Large intestine (tissue), 12 donors: ENCODE measurements at places on chromosomes 12 and 14.
A peak's percentile ranks its signal among the peaks of the same experiment; 100 is the strongest.

DNA sequence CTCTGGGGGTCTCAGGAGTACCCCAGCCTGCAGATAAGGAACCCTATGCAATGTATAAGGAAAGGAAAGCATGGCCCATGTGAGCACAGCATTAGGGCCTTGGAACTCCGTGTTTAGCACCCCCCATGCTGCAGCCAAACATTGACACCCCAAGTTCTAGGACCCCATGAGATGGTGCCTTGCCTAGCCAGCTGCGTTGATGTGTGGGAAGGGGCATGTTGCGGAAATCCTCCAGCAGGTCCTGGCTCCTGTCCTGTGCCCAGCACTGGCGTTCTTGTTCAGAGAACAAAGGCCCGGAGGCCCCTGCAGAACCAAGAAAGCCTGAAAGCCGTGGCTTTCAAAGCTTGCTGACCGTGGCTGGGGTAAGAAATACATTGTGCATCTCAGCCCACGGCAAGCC lies 99.4 kb upstream of the DIO3 start:
- no peak for DNase-seq

DNA sequence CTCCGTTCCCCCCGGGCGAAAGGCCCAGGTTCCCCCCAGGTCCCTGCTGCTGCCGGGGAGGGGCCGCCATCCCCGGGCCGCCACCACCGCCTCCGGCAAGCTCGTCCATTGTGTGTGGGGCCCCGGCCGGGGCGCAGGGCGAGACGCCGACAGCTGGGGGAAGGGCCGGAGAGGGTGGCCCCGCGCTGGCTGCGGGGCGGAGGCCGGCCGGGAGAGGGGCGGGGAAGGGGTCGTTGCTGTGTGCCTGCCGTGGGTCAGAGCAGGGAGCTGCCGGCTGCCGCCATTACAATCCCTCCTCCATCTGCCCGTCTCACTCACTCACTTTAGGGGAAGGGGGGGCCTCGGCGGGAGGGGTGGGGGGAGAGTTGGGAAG lies at the start of gene STRN3:
STRN3 (minus strand) TSS at position 303 of the 373 bp plus-strand sequence; CDS start at position 109, 194 bp downstream.
- no peak for DNase-seq

DNA sequence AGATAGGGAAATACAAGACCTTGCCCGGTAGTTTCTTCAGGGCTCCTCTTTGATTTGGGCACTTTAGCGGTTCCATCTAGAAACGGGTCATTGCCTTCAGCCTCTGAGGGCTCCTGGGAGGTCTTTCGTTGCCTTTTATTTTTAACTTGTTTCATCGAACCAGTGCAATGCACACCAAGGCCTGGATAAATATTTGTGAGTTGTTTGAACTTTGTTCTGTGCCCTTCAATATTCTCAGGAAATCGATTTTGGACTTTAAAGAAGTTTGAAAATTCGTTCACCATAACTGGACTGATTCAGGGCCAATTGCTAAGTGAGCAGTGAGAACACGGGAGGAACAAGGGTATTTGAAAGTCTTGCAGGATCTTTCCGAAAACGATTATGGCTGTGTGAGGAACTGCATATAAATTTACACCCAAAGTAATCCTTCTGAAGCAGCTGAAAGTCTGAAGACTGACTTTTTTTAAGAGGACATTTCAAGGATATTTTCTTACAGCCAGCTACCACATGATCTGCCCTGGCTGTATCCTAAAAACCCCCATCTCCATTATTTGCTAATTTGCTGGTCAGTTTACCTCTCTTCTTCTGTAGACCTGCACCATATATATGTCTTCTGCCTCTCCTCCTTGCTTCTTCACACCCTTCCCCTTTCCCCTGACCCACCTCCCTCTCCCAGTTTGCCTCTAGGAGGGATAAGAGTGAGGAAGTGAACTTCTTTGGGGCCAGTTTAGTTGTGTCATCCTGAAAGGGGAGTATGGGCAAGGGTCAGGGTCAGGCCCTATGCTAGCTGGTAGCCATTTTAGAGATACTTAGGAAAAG lies 8.0 kb downstream of the DUSP6 start:
- no peak for DNase-seq

DNA sequence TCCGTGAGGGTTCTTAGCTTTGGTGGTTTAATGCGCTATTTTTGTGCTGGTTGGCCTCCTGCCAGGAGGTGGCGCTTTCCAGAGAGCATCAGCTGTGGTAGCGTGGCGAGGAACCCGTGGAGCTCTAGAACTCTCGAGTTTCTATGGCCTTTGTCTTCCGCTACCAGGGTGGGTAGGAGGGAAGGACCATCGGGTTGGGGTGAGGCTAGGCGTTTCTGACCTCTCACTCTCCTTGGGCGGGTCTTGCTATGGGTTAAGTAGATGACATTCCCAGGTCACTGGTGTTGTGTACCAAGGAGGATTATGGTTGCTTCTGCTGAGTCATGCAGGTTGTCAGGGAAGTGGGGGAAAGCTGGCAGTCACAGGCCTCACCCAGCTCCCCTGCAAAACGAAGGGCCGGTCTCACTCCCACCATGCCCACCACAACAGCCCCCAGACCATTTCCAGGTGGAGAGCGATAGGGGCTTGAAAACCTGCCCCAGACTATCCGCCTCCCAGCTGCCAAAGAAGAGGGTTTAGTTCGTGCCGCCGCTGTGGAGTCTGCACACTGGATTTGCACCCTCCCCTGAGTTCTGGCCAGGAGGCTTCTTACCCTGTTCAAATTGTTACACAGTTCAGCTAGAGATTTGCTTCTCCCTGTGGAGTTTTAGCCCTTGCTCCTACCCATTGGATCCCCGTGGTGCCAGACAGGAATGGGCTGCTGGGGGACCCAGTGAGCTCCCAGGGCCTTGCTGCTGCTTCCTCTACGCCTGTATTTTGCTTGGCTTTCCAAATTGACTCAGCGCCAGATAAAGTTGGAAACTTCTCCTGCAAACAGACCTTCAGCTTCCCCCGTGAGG lies 21.9 kb downstream of the RNFT2 start:
- peak; percentile 25 for DNase-seq

DNA sequence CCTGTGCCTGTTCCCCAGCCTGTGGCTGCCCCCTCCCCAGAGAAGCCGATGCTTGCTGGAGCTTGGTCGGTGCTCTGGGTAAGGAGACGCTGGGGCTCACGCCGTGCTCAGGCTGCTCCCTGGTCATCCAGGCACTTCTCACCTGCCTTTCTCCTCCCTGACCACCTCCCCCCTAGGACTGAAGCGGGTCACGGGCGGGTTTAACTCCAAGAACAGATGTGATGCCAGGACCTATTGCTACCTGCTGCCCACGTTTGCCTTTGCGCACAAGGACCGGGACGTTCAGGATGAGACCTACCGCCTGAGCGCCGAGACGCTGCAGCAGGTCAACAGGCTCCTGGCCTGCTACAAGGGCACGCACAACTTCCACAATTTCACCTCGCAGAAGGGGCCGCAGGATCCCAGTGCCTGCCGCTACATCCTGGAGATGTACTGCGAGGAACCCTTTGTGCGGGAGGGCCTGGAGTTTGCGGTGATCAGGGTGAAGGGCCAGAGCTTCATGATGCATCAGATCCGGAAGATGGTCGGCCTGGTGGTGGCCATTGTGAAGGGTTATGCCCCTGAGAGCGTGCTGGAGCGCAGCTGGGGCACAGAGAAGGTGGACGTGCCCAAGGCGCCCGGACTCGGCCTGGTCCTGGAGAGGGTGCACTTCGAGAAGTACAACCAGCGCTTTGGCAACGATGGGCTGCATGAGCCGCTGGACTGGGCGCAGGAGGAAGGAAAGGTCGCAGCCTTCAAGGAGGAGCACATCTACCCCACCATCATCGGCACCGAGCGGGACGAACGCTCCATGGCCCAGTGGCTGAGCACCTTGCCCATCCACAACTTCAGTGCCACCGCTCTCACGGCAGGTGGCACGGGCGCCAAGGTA lies 8.4 kb upstream of the EP400 start:
- no peak for DNase-seq

- DNase-seq: no peak
Observed at GRCh38 chr12:56172839-56173238, 14.7 kb downstream of the MYL6 start.

DNA sequence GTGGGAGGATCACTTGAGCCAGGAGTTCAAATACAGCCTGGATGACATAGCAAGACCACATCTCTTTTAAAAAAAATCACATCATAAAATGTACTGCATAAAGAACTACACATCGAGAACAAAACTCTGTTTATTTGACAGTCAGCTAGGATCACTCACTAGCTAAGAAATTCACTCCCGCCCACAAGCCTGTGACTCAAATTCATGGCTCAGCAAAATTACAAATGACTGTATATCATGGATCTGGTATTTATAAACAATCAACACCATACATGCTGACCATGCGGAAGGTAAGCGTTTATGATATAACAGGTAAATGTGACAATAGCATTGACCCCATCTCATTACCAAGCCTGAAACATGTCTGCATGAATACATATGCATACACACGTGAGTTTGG lies 206.5 kb downstream of the EFCAB11 start:
- DNase-seq: no peak

DNA sequence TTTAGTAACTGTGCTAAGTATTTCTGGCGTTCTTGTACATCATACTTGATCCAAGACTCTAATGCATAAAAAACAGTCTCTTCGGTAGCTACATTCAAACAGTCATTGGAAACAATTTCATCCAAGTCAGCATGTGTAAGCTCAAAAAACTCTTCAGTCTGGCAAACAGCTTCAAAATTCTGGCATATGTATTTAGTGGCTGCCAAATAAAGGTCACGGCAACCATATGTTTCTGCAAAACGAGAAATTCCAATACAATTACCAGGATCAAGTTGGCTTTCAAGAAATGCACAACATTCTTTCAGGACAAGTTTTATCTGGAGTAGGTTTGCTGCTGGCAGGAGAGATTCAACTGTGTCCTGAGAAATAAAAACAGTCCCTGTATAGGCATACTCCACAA lies 16.5 kb downstream of the KLHL28 start:
- DNase-seq: no peak

- no peak for DNase-seq
Observed at GRCh38 chr14:94921882-94922585, 152.1 kb upstream of the GSC start.

DNA sequence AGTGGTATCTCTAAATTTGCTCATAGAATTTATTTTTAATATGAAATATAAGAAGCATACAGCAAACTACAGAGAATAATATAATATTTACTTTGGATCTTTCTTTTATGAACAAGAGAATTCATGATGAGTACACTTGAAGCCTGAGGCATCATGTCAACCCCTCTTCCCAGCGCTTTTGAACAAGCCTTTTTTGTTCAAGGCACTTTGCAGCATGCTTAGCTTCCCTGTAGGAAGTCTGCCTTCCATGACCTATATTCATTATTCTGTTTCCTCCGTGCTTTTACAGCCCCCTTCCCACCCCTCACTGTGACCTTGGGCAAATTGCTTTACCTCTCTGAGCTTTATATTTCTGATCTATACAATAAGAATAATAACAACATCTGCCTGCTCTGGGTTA lies 41.6 kb downstream of the SCN8A start:
- no peak for DNase-seq

DNA sequence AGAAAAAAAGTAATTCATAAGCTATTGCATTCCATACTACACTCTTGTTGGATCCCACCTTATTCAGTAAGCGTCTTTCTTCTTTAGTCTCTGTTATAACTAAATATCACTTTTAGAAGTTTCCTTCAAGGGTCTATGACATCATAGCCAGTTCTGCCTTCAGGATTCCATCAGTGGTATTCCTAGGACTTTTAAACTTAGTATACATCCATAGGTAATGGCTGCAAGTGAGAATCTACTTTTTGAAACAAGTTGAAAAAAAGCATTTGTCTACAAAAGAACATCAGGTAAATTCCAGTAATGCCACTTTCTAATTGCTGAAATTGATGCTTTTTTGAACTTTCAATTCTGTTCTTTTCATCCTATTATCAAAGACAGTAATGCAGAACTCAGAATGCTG lies at the start of gene FSCB:
FSCB (minus strand) TSS at position 101 of the 400 bp plus-strand sequence. CDS start 296 bp downstream, outside the sequence.
- no peak for DNase-seq

GRCh38 chr12:115467531-115467930 lies 783.6 kb upstream of the TBX3 start:
- DNase-seq: no peak

DNA sequence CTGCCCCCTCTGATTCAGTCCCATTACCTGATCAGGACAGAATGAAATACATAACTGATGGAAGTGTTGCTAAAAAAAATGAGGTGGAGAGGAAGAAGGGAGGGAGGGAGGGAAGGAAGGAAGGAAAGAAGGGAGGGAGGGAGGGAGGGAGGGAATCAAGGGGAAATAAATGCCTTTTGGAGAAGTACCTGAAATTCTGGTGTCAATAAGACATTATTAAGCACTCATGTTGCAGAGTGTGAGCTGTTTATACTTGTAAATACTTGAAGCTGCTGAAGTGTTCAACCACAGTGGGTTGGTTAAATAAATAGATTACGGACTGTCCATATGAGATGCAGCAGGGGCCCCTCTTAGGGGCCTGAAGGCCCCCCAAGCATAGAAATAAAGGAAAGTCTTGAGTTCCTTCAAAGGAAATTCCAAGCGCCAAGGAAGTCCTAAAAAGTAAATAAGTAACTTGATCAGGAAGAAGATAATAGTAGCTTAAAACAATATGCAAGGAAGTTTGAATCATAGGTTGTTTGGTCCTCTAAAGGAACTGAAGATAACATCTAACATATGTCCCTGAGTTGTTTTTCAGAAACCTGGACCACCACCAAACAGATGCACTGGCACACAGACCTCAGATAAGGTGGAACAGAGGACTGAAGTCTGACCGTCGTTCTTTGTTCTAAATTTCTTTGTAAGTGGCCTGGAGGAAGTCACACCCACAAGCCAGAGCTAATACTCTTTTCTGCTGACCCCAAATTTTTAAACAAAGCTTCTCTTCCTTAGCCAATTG lies 110.8 kb downstream of the SEC23A start:
- no peak for DNase-seq

GRCh38 chr14:74627076-74627475 lies 15.0 kb upstream of the LTBP2 start:
- DNase-seq: no peak

DNA sequence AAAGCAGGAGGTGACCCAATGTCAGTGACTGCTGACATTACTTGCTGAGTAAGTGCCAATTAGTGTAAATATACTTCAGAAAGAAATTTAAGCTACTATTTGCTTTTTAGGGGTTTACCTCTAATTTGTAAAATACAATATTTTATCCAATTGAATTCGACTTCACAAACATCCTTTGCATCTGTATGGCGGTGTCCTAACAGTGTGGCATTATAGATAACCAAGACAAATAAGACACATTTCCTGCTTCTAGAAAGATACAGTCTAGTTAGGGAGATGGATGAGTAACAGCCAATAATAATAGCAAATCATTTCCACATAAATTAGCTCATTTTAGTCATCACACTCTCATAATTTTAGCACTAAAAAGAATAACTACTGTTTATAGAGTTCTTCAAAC lies 196.5 kb downstream of the AKAP6 start:
- no peak for DNase-seq
